ENCODE measurements at places on chromosomes 16 and 17. TPM values are rescaled to one million over a fixed set of nuclear protein-coding genes. Genes with fewer than 3 reads are reported as not detected.

DNA sequence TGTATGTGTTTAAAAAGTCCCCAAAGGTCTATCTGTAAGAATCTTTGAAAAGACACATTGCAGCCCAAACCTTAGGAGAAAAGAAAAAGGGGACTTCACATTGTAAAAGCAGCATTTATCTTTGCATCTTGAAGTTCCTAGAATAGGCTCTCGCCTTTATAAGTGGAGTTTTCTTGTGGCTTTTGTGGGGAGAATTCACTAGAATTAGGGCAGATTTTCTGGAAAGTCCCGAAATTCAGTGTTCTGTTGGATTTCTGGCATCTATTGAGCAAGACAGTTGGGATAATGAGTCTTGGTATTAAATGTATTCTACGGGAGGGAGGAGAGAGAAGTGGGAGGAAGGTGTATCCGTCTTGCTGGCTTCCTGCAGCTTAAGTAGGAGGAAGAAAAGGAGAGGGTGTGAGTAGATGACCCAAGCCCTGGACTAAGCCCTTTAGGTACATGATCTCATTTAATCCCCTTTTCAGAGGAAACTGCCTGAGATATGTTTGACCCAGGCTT lies 62.6 kb downstream of the PRKCA start:
- no peak for DNase-seq

DNA sequence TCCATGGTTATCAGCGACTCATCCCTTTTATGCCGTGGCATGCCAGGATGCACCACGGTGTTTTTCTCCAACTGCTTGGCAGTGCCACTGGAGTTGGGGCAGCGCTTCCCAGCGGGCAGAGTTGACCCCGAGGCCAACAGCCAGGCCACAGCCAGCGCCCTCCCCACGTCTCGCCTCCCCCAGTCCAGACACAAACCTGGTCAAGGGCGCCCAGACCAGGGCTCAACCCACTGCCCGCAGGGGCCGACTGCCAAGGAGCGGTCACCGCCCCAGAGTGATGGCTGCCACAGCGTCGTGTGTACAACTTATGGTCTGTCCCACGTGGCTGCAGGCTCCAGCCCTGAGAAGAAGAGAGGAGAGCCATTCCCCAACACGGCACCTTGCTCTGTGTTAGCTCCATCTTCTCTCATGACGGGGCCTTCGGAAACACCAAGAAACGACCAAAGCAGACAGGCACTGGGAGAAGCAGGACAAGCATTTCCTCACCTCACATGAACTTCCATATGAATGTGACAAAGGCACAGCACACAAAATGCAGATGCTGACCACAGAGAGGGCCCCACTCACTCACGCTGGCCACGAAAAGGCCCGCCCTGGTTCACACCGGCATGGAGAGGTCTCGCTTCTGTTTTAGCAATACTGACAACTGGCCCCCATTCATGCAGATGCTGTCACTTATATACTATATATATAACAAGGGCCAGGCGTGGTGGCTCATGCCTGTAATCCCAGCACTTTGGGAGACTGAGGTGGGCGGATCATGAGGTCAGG lies 27.0 kb downstream of the AXIN1 start:
- DNase-seq: no peak

GRCh38 chr16:84930298-84931106 lies 80.8 kb downstream of the ZDHHC7 start:
- DNase-seq: no peak

DNA sequence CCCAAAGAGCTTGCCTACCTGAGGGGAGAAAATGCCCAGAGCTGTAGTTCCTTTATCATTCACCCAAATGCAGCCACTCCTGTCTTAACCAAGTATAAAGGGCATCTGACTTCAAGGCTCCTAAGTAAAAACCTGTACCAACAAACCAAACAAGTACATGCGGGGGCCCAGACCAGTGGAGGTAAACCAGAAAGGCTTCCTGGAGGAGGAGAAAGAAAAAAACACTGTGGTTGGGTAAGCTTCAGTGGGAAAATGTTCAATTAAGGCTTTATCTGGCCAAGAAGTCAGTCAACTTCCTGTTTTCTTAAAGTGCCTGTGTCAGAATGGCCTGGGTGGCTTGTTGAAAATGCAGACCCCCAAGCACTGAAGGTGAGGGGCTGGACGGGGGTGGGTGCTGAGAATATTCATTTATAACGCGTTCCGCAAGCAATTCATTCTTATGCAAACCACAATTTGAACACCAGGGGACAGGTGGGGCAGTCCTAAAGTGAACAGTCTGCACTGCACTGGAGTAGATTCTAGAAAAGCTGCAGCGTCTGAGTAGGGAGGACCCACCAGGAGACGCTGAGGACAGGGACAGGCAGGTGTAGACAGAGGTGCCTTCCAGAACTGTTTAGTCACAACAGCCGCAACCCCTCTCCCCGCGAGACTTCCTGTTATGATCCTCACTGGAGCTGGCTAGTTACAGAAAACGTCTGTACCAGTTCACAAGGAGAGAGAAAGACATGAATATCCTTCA lies 467.1 kb downstream of the SOX9 start:
- DNase-seq: no peak

VASN gene
- 20.8 TPM for total RNA-seq

DNA sequence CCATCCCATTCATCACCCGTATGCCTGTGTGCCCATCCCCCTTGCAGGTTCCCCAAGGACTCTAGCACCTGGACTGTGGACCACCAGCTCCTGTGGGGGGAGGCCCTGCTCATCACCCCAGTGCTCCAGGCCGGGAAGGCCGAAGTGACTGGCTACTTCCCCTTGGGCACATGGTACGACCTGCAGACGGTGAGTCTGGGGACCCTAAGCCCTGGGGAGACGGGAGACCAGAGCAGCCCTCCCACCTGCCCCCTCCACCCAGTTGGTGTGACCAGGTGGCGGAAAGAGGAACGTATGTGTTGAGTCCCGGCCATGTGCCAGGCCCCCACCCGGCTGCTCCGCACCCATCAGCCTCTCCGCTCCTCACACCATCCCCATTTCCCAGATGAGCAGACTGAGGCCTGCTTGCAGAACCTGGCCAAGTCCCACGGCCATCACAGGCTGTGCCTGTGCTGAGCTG lies 15.6 kb downstream of the GAA start:
- no peak for DNase-seq

DNA sequence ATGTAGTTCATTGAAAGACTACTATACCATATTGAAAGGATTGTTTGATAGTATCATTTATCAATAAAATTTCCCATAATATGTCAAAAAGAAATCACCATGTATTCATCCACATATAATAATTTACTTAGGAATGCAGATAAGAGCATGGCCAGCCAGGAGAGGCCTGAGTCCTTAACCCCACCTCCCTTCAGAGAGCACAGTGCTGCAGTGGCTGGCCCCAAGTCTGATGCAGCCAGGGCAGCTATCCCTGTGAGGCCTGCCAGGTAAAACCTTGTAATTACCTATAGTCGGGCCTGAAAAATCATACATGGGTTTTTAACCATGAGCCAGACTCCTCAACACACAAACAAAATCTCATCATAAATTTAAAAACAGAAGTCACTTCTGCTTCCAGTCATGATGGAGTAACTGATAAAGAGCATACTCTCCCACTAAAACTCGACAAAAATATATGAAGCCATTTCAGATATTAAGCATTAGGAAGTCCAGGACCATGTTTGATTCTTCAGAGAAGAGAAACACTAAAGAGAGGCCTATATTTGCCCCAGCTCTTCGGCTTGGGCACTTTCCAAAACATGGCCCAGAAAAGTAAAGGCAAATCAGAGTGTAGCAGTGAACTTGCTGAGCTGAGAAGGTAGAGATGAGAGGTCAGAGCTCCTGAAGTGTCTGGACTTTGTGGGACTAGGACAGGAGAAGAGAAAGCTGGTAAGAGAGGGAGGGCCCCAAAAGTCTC lies 40.9 kb upstream of the CCNF start:
- no peak for DNase-seq

GRCh38 chr16:89507214-89507833 lies 879 bp upstream of the SPG7 start:
- no peak for DNase-seq

IFI35 gene
- total RNA-seq: 11.4 TPM

P4HB gene
- 262 TPM for total RNA-seq

- no peak for DNase-seq
These were observed 95.7 kb upstream of the AKTIP start for GRCh38 chr16:53598511-53599275.

DNA sequence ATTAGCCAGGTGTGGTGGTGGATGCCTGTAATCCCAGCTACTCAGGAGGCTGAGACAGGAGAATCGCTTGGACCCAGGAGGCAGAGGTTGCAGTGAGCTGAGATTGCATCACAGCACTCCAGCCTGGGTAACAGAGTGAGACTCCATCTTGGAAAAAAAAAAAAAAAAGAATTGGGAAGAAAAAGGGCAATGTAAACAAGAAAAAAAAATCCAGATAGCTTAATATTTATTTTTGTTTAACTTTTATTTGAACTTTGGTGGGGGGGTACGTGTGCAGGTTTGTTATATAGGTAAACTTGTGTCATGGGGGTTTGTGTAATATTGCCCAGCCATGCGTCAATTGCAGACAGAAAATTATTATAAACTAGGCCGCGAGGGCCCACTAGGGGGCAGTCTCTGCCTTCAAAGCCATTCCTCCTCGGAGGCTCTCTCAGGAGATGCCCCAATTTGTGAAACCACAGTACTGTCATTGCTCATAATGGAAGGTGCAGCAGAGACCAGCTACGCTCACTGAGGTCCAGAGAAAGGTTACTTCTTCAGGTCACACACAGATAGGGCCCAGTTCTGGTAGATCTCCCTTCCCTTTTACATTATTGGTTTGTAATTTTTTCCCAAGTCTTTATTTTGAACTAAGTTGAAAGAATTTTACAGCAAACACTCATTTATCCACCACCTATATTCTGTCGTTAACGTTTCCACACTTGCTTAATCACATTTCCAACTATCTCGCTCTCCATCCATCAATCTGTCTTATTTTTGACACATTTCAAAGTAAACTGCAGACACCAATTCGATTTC lies 206.2 kb downstream of the PRKCB start:
- no peak for DNase-seq

MMP15 gene
- 10.6 TPM for total RNA-seq

TVP23A gene
- 3.7 TPM for total RNA-seq

DNA sequence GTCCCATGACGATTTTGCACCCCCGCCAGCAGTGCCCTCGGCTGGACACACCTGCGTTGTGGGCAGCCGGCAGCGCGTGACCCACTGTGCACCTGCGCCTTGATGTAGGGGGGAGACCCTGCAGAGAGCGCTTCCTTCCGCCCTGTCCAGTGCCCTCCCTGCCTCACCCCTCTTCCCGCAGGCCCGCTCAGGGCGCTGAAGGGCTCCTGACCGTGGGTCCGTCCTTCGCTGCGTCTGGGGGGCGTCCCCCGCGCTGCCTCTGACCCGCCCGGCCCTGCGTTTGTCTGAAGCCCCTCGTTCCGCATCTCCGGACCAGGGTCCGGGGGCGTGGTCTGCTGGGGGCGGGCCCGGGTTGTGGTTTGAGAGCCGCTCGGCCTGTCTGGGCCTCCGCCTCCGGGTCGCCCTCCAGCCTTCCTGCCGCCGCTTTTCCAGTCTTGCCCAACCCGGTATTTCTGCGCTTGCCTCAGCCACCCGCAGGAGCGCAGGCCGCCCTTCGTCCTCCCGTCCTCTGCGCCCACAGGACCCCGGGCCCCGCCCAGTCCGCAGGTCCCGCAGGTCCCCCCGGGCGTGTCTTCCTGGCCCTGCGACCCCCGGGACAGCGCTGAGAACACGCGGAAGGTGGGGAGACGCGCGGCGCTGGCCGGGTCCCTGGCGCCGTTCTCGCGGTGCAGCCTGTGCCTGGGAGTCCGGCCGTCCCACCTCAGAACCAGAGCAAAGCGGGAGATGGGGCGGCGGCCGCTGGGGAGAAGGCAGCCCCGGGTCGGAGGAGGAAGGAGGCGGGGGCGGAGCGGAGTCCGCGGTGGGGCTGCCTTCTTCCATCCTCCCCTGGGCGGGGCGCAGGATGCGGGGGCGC lies 4.0 kb upstream of the IL17C start:
- no peak for DNase-seq

GRCh38 chr16:8936421-8936820 lies 27.3 kb downstream of the USP7 start:
- no peak for DNase-seq

DNA sequence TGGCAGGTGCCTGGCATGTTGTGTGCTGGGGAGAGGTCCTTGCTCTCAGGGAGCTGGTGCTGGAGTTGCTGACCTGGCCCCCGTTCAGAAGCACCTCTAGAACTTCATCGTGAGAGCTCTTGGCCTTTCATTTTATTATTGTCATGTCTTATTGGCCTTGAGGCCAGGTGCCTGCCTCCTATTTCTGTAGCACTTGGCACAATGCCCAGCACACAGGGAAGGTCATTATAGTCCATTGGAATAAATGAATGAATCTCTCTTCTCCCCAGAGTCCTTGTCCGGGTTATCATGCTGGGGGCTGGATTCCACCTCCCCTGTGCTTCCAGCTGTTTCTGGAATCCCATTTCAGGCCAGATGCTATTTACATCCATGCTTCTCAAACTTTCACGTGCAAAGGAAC lies 169.2 kb downstream of the HAPSTR1 start:
- no peak for DNase-seq

DNA sequence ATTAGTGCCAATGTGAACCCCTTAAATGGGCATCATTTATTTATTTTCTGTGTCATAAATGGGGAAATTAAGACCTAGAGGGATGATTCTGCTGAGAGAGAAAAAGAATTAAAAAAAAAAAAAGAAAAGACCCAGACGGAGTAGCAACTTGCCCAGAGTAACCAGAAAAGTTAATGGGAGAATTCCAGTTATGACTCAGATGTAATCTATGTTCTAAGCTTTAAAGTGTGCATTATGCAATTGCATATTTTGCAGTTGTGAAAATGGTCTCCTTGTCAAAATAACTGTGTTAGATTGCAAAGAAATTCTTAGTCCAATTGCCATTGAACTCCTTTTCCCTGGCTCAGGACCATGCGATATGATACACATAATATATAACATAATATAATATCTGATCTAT lies 38.6 kb upstream of the TBX2 start:
- no peak for DNase-seq

DNA sequence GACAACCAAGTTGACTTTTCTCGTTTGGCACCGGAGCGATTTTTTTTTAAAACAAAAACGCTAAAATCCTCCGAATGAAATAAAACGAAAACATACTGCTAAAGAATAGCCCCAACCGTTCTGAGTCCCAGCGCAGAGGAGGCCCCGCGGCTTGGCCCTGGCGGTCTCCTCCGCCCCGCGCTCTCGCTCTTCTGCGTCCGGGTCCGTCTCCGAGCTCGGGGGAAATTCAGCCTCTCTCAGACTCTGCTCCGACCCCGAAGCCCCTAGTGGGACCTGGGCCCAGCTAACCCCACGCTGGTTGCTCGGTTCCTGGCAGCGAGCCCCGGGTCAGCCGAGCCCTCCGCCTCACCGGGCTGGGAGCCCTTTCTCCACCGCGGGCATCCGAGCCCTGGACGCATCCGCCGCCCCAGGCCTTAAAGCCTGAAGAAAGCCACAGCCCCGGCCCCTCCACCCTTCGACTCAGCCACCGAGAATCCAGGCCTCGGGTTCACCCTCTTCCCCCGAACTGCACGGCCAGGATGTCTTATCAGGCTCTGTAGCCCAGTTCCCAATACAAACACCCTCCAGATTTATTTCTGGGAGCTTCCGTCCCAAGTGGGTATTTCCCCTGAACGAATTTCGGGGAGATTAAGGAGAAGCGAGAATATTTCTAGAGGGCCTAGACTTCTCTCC lies 1.2 kb downstream of the TBX2 start:
- no peak for DNase-seq

Data from urinary bladder (tissue), 4 donors.